ENCODE measurements at places on chromosomes 12 and 14. TPM values are rescaled to one million over a fixed set of nuclear protein-coding genes. Genes with fewer than 3 reads are reported as not detected.

- H3K27me3 ChIP-seq, result no peaks in the 10 kb centered on the region
- DNase-seq, result no peak
- H3K36me3 ChIP-seq, result no peaks in the 10 kb centered on the region
- no peak overlapping the region for H3K4me3 ChIP-seq
- no peaks in the 10 kb centered on the region for H3K4me1 ChIP-seq
Observed at GRCh38 chr14:92372230-92372629, 49.3 kb downstream of the SLC24A4 start.

GRCh38 chr12:126069549-126070165 lies 1004.4 kb downstream of the AACS start:
- H3K36me3 ChIP-seq, result no peaks in the 10 kb centered on the region
- H3K4me3 ChIP-seq, result no peak overlapping the region
- no peak overlapping the region for H3K27ac ChIP-seq

- no peaks in the 10 kb centered on the region for H3K27me3 ChIP-seq
- H3K4me3 ChIP-seq, result no peak overlapping the region
- H3K4me1 ChIP-seq, result no peaks in the 10 kb centered on the region
- no peak overlapping the region for H3K27ac ChIP-seq
- no peaks in the 10 kb centered on the region for H3K36me3 ChIP-seq
Observed at GRCh38 chr12:15289192-15289591, 33.1 kb upstream of the PTPRO start.

- no peaks in the 10 kb centered on the region for H3K27me3 ChIP-seq
- no peak for DNase-seq
- H3K4me3 ChIP-seq, result no peak overlapping the region
- H3K4me1 ChIP-seq, result no peaks in the 10 kb centered on the region
Observed at GRCh38 chr14:39122330-39123138, 8.4 kb downstream of the GEMIN2 start.

Gene TMPO
- total RNA-seq, result 89.4 TPM

DNA sequence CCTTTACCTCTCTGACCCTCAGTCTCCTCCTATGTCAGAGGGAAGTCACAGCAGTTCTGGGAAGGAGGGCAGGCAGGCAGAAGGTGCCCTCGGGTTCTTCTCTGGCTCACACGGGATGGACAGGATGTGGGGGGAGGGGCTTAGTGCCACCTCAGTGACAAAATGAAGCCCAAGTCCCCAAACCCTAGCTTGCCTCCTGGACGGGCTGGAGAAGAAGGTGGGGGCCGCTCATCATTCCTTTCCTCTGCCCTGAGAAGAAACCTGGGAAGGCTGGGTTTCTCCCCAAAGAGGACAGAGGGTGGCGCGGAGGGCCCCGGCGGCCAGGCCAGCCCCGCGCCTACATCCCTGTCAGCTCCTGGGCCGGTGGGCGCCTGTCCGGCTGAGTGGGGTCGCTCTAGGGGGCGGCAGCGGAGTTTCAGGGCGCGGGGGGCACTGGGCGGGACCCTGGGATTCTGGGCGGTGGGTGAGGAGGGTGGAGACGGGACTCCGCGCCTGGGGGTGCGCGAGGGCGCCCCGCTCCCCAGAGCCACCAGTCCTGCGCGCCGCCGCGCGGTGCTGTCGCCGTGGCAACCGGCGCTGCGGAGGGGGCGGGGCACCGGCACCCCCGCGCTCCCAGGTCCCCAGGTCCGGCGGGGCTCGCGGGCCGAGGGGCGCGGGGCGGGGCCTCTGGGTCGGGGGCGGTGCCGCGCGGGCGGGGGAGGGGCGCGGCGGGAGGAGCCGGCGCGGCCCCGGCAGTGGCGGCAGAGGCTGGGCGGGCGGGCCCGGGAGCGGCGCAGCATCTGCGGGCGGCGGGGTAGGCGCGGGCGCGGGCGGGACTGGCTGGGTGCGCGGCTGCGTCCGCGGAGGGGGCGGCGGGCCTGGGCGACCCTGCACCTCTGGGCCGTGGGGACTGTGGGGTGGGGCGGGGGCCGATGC lies at the start of gene TMEM121:
Gene TMEM121, plus strand, starts transcription at position 723 of the 915 bp plus-strand sequence. CDS start 2,252 bp downstream, outside the sequence.
- peaks cover 15% of the 10 kb centered on the region for H3K27me3 ChIP-seq
- H3K36me3 ChIP-seq, result no peaks in the 10 kb centered on the region
- peak; percentile 64 for DNase-seq
- H3K4me3 ChIP-seq, result no peak within 1 kb of the TSS
- peaks cover 43% of the 10 kb centered on the region for H3K4me1 ChIP-seq
- H3K27ac ChIP-seq, result no peak within 1 kb of the TSS

Gene LPAR5
- total RNA-seq, result 27.8 TPM

- no peak for DNase-seq
- H3K4me1 ChIP-seq, result no peaks in the 10 kb centered on the region
- H3K4me3 ChIP-seq, result no peak overlapping the region
- no peaks in the 10 kb centered on the region for H3K27me3 ChIP-seq
Observed at GRCh38 chr12:110243227-110243626, 37.8 kb upstream of the ATP2A2 start.

DNA sequence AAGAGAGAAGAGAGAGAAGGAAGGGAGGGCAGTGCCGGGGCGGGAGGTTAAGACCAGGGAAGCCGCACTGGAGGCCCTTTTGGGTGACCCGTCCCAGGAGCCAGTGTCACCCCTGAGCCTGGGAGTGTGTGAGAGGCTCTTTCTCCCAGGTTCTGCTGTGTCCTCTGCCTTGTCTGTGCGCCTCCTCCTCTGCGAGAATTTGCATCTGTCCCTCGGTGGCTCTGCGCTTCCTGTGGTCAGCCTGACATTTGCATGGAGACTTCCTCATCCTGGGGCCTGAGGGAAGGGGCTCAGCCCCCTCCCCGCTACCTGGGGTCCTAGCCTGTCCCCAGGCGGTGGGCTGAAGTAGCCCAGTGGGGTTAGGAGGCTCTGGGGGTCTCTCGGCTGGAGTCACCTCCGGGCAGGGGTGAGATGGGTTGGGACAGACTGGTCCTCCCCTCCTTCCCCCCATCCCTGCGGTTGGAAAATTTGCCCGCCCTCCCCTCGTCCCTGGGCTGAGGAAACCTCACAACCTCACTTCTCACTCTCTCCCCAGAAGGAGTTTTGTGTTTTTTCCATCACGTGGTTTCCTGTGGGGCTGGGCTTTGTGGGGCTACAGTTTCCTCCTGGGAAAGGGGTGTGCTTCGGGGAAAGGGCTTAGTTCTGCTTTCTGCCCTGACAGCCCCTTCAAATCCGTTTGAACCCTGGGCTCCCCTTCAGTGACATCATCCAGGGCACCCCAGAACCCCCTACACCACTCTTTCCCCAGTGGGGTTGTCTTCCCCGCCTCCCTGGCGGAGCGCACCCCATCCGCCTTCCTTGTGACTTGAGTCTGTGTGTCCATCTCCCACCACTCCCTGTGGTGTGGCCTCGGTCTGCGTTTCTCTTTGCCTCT lies 2.5 kb downstream of the PTPN6 start:
- H3K36me3 ChIP-seq, result peaks cover 54% of the 10 kb centered on the region
- peak overlapping the region; percentile 96 for H3K27ac ChIP-seq
- peaks cover 90% of the 10 kb centered on the region for H3K4me1 ChIP-seq
- no peaks in the 10 kb centered on the region for H3K27me3 ChIP-seq
- H3K4me3 ChIP-seq, result peak overlapping the region; percentile 93
- peak; percentile 89 for DNase-seq

Gene GPRC5A
- 0.09 TPM for total RNA-seq

Gene EIF2S3B
- not detected for total RNA-seq

Gene FAM90A1
- total RNA-seq, result not detected

Gene SLC7A7
- total RNA-seq, result 4.3 TPM

Measured in natural killer cell (primary cell).